Kidney capillary endothelial cell (primary cell): ENCODE measurements at places on chromosomes 13 and 19.

DNA sequence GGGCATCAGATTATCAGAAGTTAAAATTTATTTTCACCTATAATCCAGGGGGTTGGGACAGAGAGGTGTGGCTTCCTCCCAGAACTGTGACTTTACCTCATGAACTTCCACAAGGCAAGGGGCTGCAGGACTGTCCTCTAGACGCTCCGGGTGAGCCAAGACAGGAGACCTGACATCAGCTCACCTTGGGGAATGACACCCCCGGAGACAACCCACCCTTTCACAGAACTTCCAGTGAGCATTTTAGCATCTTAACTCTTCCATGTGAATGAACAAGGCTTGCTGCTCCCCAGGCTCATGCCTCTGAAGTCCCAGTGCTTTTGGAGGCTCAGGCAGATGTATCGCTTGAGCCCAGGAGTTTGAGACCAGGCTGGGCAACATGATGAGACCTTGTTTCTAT lies 29.4 kb upstream of the TFDP1 start:
- no peak for DNase-seq

GRCh38 chr13:24162604-24163003 lies 2.1 kb downstream of the SPATA13 start:
- no peak for DNase-seq

DNA sequence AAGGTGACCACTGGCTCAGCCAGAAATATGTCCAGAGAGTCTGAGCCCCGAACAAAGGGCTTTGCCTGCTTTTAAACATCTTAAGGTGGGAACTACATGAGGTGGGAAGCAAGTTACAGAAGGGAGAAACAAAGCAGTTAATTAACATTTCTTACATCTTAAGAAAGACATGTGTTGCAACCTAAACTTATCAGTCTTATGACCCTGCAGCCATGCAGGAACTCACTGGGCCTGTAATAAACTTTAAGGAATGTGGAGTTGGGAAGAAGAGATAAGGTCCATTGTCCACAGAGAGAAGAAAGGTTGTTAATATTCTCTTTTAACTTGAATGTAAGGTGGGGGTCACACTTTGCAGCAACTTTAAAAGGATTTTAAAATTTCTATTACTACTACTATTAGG lies 46.8 kb upstream of the CYP2A7 start:
- DNase-seq, result no peak

- DNase-seq, result peak; percentile 73
These were observed 13.6 kb upstream of the LATS2 start for GRCh38 chr13:21075011-21075378.

DNA sequence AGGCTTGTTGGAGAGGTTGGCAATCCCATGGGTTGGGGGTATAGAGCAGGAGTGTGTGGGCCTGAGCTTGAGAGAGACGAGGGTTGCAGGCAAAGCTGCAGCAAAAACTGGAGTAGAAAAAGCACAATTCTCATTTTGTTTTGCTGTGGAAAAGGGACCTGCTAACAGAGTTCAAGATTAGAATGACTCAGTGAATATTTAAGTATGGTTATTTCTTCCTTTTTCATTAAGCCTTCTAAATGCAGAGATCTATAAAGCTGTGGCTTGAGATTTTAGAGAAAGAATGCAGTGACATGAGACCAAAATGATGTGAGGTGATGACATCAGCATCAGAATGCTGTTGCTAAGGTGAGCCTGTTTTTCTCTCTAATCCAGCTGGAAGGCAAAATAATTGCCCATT lies 10.8 kb upstream of the MBNL2 start:
- DNase-seq, result no peak

DNA sequence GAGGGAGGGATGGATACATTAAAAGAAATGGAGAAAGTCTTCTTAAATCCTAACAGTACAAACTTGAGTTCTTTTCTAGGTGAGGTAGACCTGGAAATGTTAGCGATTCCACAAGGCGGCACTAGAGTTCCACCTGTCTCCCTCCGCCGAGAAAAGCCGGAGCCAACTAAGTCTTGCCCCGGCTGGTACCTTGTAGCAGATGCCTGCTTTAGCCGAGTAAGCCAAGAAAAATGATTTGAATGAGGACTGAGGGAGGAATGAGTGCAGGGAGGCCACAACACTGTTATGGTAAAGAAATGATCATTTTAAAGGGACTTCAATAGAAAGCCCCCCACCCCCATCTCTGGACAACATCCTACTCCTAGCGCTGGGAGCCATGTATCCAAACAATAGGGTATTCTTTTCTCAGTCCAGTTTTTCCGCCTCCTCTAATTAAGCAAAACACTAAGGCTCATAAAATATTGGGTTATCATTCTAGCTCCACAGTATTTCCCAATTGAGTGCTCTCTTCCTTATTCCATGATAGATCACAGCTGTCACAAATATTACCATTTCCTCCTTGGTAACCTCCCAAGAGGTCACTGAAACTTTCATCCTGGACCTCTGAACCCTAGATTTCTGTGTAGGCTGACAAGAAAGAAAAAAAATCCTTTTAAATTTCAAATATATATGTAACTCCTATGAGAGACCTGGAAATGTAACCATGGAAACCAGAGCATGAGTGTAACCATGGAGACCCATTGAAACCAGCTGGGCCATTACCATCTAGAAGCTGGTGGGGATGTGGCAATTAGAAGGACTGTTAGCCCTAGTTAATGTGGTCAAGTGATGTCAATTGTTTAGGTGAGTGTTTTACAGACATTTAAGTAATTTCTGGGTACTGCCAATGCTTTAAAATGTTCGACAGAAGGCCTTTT lies 58.3 kb downstream of the GPALPP1 start:
- DNase-seq, result peak; percentile 82

- no peak for DNase-seq
These were observed 26.5 kb downstream of the NUMBL start for GRCh38 chr19:40663695-40664692.

DNA sequence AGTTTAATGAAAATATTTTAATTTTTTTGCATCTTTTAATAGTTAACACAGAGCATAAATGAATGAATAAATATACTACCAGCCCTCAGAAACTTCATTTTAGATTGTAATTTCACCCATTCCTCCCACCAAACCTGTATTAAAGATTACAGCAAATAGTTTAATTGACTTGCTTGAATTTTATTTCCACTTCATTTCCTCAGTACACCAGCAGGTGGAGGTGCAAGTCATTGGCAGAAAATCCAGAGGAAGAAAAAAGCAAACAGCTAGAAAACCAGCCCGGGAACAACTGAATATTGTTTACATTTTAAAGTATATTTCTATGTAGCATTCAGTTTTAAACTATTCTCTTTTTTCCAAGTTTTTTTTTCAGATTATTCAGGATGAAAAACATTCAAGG lies 177.8 kb downstream of the OLFM4 start:
- DNase-seq, result no peak

- DNase-seq, result no peak
These were observed 42.3 kb downstream of the GJA3 start for GRCh38 chr13:20118268-20119140.

GRCh38 chr19:53511933-53512374 lies 26.0 kb upstream of the ZNF331 start:
- DNase-seq, result peak; percentile 39

DNA sequence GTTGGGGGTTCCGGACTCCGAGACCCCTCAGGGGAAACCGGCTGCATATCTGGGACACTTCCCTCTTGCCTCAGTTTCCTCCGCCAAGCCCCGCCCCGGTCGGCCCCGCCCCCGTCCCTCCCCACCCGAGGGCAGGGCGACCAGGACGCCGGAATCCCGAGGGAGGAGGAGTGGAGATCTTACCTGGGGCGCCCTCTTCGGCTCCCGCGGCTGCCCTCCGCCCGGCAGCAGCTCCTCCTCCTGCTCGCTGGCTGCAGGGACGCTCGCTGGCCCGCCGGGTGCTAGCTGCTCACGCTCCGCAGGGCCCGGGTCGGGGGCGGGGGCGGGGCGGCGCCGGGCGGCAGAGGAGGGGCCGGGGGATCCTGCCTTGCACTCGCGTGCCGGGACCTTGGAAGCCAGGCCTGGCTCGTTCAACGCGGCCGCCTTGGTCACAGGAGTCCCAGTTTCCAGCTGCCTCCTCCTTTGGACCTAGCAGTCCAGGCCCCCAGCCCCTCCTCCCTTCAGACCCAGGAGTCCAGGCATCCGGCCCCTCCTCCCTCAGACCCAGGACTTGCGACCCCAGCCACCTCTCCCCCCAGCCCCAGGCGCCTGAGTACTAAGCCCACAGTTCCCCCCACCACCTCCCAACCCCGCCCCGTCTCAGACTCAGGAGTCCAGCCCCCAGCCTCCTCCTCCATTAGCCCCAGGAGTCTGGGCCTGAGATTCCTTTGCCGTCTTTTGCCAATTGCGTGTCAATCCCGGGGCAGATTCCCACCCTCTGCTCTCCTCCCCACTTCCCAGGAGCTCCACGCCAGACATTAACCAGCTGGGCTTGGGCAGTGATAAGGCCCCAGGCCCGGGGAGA lies at the start of gene NTF4:
Gene NTF4 (minus strand): TSS at position 51 of the 844 bp plus-strand sequence. CDS start 2,821 bp downstream, outside the sequence.
- DNase-seq, result no peak

DNA sequence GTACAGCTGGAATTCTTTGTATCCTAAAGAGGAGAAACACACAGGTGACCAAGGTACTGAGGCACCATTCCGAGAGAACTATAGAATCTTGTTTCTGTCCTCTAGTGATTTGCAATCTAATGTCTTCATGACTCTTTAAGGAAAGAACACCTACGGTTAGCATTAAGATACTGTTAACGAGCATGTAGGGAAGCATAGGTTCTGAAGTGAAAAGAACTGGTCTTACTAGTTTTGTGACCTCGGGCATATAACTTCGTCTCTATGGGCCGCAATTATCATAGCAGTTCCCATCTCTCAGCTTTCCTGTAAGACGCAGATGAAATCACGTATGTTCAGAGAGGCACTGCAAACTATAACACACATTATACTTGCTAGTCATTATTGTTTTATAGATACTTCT lies 193.0 kb upstream of the NBEA start:
- no peak for DNase-seq

DNA sequence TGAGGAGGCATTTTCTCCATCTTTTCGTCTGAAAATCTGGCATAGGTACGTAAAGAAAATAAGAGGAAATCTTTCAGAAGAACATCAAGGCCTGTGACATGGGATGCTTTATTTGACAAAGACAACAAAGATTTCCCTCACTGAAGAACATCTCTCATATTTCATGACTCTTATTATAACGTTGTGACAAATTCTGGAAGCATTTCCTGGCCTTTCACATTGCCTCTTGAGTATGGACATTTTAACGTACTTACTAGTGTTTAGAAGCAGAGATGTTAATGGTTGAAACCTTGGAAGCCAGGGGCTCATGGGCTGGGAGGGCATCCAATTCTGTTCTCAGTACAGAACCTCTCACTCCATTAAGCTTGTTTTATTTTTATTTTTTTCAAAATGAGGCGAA lies 210.8 kb downstream of the DCT start:
- no peak for DNase-seq

- DNase-seq, result no peak
These were observed 155.0 kb upstream of the SOX1 start for GRCh38 chr13:111911754-111912452.

DNA sequence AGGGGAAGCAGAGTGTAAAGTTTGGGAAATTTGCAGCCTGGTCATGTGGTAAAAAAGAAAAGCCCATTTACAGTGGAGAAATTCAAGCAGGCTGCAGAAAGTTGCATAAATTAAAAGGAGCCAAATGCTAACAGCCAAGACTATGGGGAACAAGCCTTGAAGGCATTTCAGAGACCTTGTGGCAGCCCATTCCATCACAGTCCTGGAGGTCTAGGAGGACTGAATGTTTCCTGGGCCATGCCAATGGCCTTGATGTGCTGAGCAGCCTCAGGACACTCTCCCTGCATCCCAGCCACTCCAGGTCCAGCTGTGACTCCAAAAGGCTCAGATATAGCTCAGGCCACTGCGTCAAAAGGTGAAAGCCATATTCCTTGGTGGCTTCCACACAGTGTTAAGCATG lies 1202.4 kb upstream of the ATXN8OS start:
- DNase-seq, result no peak

DNA sequence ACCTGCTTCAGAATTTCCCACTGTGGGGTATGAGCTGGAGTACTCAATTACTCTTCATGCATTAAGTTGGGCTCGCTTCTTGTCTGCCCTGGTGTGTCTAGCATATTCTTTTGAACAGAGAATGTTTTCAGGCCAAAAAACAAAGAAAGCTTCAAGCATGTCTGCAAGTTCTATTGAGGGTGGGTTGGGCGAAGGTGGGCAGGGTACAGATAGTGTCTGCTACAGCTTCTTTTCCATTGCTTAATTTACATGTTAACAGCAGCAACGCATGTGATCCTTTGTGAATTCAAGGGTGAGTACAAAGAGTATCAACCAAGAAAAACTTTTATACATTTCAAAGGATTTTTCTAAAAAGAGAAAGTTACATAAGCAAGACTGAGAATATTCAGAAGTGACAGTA lies 406.5 kb downstream of the IRS2 start:
- DNase-seq, result no peak

DNA sequence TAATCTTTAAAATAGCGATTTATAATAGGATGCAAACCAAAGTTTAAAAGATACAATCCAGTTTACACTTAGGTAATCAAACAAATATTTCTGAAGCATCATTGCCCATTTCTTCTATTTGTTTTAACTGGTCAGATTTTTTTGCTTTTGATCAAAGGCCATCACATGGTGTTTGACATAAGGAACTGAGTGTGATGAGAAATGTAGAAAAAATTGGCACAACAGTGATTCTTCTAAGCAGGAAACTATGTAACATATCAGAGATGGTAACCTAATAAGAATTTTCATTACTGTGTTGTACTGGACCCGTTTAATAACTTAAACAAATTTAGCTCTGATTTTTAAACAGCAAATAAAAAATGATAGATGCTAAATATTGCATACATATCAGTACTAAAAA lies 644.7 kb upstream of the KLF12 start:
- no peak for DNase-seq

- DNase-seq, result no peak
These were observed 703 bp downstream of the KLF16 start for GRCh38 chr19:1862424-1863327.

- DNase-seq, result no peak
These were observed 1134.3 kb downstream of the SLITRK1 start for GRCh38 chr13:82747958-82748357.

- DNase-seq, result peak; percentile 87
These were observed 33.5 kb downstream of the DNM2 start for GRCh38 chr19:10751109-10751953.

DNA sequence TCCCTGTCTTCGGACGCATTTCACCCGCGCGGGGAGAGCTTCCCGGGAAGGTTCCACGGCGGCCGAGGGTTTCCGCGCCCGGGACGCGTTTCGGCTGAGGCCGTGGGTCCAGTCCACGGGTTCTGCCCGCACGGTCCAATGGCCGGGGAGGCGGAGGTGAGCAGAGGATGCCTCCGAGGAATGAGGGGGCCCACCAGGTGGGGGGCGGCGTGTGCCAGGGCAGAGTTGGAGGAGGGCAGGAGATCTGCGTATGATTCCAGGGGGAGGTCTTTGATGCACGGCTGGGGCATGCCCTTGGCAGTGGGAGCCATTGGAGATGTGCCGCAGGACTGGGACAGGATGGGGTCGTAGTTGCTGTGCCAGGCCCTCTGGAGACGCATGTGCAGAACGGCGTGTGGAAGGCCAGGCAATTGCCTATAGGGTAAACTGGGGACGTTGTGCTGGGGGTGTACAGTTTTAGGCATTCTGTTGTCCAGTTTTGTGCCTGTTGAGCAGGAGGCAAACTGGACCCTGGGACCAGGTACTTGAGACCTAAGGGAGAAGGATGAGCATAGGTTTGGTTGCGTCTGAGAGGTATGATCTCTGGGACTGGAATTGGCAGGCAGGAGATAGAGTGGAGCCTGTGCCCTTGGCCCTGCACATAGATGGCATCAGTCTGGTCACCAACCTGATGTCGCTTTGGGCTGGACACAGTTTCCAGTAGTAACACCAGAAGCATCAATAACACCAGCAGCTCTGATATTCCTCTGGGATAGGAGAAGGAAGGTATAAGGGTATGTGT lies 751 bp downstream of the ZNF584 start:
- no peak for DNase-seq
